NCI-H2081 treated with DMSO at 0.1 percent for 48 hours (cell line): ENCODE measurements at places on chromosomes 7 and 10.

GRCh38 chr7:148402159-148402558, 188.4 kb upstream of the C7orf33 start:
- no peak for DNase-seq

DNA sequence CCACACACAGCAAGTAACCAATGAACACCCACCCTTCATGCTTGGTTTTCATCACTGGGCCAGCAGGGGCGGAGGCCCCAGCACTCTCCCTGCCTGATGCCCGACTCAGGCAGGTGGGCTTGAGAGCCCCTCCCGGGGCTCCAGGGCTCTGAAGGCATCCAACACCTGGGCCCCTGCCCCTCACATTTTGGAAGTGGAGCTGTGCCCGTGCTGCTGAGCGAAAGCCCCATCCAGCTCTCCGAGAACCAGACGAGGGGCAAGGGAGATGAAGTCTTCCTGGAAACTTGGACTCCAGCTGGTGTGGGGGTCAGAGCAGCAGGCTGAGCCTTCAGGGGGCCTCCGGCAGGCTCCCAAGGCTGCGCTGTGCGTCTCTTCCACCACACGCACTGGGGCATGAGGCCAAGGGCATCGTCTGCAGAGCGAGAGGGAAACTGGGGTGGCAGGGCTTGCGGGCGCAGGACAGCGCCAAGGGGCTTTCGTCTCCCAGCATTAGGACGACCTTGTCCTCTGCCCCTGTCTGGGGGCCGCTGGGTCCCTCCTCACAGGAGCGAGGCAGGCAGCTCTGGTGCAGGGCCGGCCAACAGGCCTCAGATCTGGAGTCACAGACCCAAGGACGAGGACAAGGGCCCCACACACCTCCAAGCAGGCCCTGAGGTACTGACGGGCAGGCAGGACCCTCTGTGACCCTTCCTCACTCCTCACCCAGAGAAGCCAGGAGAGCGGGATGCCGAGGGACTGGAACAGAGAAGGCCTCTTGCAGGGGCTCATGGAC, 108.3 kb upstream of the FAM20C start:
- no peak for DNase-seq

- DNase-seq, result no peak
Observed at GRCh38 chr10:115045499-115045898, 47.7 kb upstream of the ATRNL1 start.

- no peak for DNase-seq
Observed at GRCh38 chr10:102802920-102803534, 34.2 kb downstream of the CYP17A1 start.

DNA sequence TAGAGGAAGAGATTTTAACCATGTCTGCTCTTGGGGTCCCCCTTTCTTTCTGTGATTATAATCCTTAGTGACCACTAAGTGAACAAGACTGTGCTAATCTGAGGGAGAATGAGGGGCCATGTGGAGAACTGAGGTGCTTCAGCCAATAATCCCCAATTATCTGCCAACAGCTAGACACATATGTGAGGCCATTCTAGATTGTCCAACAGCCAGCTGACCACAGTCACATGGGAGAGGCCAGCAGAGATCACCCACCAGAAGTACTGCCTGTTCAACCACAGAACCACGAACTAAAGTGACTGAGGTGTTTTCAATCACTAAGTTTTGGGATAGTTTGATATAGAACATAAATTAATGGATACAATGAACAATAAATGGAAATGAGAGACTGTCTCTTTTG, 74.3 kb downstream of the SEMA3E start:
- DNase-seq, result no peak

- peak; percentile 87 for DNase-seq
Observed at GRCh38 chr10:91210435-91210834, 10.0 kb upstream of the PCGF5 start.

DNA sequence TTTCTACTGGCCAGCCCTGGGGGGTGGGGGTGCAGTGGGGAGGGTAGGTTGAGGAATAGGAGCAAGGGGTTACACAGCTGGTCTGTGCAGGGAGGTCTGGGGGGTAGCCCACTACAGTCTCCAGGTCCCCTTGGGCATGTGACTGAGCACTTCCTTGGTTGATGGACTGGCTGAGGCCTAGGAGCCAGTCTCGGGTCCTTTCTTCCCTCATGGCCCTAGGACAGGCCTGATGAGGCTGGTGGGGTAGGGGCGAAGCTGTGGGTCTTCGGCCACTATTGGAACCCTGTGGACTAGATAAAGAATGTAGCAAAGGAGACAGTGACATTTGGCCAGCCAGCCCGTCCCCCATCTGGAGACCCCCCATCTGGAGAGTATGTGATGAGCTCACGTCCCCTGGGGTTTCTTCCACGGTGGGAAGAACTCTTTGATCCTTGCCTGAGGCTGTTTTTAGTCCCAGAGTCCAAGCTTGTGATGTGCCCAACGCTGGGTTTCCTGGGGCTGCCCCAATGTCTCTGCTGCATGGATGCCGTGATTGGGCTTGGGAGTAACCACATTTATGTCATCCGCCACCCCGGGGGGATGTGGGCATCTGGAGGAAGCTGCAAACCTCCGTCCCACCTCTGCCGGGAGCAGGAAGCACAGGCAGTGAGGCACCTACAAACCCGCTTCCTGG, 20.7 kb downstream of the FAM241B start:
- DNase-seq, result no peak

- no peak for DNase-seq
Observed at GRCh38 chr10:59172567-59172966, 3.9 kb upstream of the PHYHIPL start.

DNA sequence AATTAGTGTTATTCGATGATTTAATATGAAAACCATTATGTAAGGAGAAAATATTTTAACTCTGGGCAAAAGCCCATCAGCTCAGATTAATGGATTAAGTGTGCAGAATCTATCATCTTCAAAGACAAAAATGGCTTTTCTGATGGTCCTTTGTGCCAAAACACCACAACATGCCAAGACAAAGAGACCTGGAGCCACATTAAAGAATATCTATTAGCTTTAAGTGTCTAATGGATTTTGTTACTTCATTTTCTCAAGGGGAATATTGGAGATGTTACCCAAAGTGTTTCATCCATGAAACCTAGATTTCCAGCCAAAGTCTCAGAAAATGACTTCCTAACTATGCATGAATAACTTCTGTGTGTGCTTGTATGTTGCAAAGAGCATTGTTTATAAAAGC, 57.3 kb downstream of the MKX start:
- DNase-seq, result no peak

DNA sequence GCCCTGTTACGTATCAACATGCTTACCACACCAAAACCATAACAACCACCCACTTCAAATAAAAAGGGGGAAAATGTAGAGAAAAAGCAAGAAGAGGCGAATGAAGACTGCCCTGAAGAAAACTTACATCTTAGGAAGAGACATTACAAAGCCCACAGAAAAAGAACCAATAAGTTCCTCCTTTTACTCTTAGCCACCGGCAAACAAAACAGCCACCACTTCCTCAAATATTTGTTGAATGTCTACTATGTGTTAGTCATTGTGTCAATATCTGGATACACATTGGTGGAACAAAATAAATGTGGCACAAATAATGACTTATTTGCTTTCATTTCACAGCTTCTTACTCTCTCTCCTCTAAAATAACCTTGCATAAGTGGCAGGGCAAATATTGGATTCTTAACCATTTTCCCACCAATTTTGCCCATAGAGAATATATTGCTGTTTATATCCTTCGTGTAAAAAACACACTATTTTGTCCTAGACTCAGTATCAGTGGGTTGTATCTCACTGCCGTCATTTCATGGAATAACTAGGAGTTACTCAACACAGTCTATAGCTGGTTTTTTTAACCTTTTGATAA, 106.8 kb downstream of the ANK3 start:
- DNase-seq, result peak; percentile 15

GRCh38 chr10:3814838-3815220, 29.8 kb upstream of the KLF6 start:
- no peak for DNase-seq

DNA sequence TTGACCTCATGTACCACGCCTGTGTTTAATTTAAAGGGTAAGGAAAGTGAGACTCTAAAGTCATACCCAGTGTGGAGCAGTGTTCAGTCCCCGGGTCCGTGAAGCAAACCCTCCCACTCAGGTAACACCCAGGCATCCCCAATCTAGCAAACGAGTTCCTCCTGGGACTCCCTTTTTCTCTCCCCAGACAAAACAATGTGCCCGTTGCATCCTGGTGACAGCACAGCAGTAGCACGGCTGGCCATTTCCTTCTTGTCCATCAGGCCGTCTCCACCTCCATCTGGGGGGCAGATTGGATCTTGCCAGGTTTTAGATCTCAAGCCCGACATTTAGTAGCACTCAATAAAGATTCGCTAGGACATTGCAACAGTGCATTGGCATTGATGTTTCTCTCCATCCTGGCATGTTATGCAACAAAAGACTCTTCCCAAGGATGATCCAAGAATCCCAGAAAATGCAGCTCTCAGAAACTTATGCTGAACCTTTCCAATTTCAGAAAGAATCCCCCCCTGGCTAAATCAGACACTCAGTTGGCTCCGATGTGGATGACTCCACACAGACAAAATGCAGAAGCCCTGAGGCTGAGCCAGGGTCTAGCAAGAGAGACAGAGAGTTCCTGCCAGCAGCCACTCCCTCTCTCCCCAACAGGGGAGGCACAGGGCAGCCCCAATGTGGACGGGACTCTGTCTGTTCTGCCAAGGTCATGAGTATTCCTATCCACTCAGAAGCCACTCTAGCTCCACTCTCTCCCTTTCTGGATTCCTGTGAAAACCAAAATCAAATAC, 274.5 kb upstream of the MGMT start:
- no peak for DNase-seq

DNA sequence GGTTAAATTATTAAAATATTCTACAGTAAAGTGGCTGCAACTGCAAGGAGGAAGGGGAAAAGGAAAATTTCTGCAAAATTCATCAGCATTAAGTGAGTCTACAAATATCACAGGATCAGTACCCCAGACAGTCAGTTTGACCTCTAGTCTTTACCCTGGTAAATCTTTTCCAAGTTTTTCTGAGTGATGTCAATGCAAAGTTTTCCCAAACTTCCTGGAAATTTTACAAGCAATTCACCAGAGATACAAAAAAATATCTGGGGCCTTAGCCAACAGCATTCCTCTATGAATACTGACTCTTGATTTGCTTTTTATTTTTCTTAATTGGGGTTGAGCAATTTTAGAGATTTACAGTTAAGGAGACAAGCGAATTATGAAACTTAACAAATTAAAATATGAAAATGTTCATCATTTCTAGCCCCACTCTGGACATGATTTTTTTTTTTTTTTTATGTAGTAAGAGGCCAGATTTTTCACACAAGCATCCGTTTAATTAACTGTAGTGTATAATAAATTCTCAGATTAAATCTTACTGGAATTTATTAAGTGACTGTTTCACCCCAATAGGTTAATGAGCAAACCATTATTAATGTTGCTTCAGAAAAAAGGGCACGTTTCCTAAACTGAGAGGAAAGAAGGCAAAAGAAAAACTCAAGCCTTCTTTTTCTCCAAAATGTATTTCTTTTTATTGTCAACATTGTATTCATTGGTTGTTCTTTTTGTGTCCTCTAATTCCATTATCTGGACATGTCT, 539.5 kb upstream of the FZD8 start:
- DNase-seq, result no peak

DNA sequence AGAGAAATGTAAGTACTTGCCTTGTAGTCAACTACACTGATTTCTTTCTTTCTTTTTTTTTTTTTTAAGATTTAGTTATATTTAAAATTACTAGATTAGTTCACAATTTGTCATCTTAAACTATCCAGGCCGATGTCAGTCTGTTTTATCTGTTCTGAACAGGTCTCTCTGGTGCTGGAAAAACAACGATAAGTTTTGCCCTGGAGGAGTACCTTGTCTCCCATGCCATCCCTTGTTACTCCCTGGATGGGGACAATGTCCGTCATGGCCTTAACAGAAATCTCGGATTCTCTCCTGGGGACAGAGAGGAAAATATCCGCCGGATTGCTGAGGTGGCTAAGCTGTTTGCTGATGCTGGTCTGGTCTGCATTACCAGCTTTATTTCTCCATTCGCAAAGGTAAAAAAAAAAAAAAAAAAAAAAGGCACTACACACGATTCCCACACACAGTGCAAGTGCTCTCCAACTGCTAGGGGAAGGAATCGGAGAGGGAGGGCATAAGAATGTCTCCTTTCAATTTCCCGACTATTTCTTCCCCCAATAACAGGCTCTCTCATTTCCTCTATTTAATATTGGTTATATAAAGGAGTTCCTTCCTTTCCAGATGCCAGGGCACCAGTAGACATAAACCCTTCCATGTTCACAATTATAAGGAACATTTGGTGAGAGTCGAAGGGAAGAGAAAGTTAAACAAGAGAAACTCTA, 53.4 kb downstream of the PAPSS2 start:
- no peak for DNase-seq

GRCh38 chr10:101889256-101890210, 45.9 kb upstream of the KCNIP2 start:
- peak; percentile 6 for DNase-seq

DNA sequence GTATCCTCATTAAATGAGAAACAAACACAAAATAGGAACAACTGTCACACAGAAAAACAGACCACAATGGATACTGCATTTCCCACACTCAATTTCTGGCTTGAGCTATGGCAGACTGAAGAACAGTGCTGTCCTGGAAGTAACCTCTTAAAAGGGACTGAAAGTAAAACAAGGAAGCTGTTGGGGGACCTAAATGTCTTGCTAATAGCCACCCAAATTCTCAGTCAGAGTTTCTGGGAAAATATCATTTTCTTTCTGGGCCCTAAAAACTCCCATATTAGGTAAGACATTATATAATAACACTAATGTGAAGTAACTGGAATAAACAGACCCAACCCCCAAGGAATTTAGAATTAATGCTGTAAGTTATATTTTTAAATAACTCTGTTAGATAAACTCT, 80.9 kb upstream of the TFEC start:
- no peak for DNase-seq

GRCh38 chr10:60953420-60953819, 9.4 kb upstream of the RHOBTB1 start:
- DNase-seq, result no peak

- peak; percentile 1 for DNase-seq
Observed at GRCh38 chr10:28722065-28722803, 44.9 kb downstream of the BAMBI start.

GRCh38 chr7:148182264-148182663, 408.3 kb upstream of the C7orf33 start:
- no peak for DNase-seq

DNA sequence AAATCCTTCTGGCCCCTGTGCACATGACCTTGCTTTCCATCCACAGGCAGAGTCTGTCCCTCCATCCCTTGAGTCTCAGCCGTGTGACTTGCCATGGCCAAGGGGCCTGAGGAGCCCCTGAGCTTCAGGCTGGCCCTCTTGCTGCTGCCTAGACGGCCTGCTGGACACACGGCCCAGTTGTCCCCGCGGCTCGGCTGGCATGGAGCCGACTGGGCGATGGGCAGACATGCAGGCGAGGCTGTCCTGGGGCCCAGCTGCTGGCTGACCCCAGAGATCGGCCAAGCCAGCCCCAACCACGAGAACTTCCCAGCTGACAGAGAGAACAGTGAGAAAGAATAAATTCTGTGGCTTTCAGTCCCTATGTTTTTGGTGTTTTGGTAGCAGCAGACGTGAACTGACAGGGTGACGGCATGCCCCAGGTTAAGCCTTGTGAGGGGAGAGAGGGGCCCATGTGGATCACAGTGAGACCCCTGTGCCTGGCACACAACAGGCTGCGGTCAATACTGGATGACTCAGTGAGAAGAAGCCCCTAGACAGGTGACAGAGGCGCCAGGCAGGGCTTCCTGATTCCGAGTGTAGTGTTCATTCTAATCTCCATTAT, 11.7 kb downstream of the PRKAG2 start:
- DNase-seq, result no peak
